T-helper 17 cell (primary cell): ENCODE measurements at places on chromosomes 11 and 22. TPM values are rescaled to one million over a fixed set of nuclear protein-coding genes. Genes with fewer than 3 reads are reported as not detected.

APOL4 gene
- 0.22 TPM for total RNA-seq

IL18 gene
- total RNA-seq = 0.94 TPM

MPZL2 gene
- total RNA-seq = 0.99 TPM

ANKK1 gene
- total RNA-seq = 2.0 TPM

OR8G5 gene
- total RNA-seq = not detected

OR6T1 gene
- total RNA-seq = not detected

ZNF280B gene
- total RNA-seq = 1.8 TPM
